ENCODE measurements at places on chromosomes 11 and 22. TPM values are rescaled to one million over a fixed set of nuclear protein-coding genes. Genes with fewer than 3 reads are reported as not detected.

Gene KDM4E
- not detected for total RNA-seq

Gene TEX54
- not detected for total RNA-seq

Gene MISFA
- total RNA-seq: not detected

Gene FAT3
- total RNA-seq: 2.0 TPM

Gene GNG3
- total RNA-seq: not detected

Gene OR5A1
- not detected for total RNA-seq

All from smooth muscle cell of the umbilical artery (primary cell).